ENCODE measurements at places on chromosomes 11 and 22.

GRCh38 chr11:73999581-74000306 lies 9.1 kb downstream of the UCP3 start:
- no peak for DNase-seq

DNA sequence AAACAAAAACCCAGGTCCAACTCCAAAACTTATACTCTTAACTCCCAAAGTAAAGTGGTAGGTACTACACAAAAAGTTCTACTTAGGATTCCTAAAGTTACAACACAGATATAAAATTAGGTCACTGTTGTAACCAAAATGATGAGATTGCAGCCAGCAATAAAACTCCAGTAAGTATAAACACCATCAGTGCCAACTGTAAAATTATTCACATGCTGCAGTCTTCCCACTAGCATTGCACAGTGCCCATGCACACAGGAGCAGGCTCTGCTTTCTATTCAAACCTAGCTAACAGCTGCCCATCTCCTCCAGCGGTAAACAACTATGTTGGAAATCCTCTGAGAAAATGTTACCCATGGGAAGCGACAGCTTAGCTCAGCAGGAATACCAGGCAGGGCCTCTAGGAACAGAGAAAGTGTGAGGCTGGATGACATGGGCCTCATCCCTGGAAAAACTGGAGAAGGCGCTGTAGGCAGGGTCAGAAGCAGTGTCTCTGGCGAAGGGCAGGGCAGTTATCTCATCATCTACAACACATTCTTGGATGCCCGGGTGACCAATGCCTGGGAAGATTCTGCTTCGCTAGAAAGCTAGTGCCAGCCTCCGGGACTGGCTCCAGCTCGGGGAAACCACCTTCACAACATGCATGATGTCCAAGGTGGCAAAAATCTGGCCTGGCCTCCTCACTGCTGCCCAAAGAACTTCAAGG lies 9.1 kb downstream of the CPT1A start:
- DNase-seq: no peak

- DNase-seq: no peak
Measured at GRCh38 chr11:109808569-109808968, 284.6 kb upstream of the ZC3H12C start.

DNA sequence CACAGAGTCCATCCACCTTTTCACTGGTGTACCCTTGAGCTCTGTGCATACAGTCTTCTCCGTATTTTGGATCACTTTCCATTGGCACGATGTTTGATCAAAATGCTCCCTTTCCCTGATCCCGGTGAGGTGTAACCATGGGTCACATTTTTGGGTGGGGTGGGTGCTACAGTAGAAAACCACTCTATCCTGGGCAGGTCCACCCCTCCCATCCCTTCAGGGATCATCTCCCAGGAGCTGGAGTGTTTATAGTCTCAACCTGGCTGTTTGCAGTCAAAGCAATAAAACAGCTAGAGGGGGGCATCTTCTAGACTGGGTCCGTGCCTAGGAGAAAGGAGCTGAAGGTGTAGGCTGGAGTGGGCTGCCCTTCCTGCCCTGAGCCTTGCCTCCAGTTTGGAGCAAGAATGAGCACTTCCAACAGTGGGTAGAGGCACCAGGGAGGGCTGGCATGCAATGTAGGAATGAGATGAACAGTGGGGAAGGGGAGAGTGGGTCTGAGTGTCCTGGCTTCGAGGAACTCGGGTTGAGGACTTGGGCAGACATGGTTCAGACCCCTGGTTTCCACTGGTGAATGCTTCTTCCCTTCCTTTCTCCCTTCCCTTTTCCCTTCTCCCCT lies 38.8 kb downstream of the RNF141 start:
- DNase-seq: no peak

- DNase-seq: no peak
Measured at GRCh38 chr22:26903030-26903856, 245.9 kb downstream of the MIAT start.

- DNase-seq: no peak
Measured at GRCh38 chr11:61834278-61835048, 6.4 kb downstream of the FADS2 start.

- no peak for DNase-seq
Measured at GRCh38 chr11:113730887-113731726, 25.0 kb upstream of the TMPRSS5 start.

DNA sequence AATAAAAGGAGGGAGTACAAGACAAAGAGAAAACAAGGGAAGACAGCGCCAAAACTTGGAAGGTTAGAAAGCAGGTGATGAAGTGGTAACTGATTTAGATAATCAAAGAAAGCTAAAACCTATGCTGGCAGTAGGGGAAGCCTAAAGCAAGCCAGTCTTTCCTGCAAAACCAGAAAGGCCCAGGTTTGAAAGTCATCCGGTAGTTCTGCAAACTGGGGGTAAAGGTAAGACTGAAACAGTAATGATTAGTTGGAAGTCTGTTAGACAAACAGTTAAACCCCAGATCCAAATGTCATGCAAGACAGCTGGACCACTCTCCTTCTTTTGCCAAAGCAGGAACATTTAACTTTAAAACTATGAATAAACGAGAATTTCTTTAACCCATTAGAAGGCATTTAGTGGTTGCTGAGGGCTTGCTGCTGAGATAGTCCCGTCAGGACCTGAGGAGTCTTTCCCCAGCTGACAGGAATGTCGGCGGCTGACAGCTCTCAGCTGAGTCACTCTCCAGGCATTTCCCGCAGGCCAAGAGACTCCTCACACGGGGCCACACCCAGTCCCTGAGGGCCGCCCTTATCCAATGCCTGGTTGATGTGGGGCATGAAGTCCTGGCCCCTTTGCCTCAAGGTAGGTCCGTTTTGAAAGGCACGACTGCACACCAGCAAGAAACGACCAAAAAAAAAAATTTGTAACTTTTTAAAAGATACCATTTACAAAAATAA lies 36.3 kb upstream of the CFAP300 start:
- DNase-seq: no peak

DNA sequence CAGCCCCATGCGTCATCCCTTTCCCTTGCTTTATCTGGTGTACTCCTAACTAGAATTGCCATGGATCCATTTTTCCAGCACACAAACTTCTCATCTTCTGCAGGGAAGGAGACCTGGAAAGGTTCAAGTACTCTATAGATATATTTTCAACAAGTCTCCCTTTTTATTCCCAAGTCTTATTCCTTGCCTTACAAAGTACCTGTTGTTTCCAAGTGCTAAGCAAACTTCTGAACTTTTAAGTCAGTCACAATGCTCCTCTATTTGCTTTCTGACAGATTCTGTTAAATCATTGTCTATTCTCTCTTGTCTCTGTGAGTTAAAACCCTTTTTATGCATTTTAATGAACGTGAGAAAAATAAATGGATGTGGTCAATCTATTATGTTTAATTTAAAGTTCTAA lies 20.4 kb downstream of the CCDC73 start:
- no peak for DNase-seq

DNA sequence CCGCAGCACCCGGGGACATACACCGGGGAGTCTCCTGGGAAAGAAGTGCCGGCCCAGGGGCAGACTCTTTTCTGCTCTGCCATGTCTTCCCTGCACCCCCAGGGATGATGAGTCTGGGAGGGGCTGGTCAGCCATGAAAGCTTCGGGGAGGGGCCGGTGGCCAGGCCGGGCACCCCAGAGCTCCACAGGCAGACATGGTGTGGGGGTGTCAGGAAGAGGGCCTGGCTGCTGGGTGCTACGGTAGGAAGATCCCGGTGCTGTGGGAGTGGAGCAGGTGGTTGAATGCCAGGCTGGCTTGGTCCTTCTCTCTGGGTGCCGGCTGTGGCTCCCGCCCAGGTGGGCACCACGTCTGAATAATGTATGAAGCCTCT lies 17.4 kb downstream of the LSP1 start:
- no peak for DNase-seq

- no peak for DNase-seq
Measured at GRCh38 chr22:44351685-44352377, 39.1 kb upstream of the SHISAL1 start.

DNA sequence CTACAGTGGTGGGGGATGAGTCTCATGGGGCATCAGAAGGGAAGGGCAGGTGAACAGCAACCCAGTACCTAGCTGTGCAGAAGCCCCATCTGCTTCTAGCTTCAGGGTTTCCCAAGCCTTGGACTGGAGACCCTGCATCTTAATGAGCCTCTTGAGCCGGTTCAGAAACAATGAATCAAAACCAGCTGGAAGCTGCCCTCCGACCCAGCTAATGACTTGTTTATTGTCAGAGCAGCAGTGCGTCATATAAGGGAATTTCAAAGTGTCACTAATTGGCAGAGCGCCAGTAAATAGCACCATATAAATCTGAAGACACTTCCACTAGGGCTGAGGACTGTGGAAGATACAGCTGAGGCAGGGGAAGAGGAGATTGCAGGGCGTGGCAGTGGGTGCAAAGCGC lies 57.5 kb downstream of the RPUSD4 start:
- no peak for DNase-seq
